ENCODE measurements at places on chromosomes 12 and 14.

DNA sequence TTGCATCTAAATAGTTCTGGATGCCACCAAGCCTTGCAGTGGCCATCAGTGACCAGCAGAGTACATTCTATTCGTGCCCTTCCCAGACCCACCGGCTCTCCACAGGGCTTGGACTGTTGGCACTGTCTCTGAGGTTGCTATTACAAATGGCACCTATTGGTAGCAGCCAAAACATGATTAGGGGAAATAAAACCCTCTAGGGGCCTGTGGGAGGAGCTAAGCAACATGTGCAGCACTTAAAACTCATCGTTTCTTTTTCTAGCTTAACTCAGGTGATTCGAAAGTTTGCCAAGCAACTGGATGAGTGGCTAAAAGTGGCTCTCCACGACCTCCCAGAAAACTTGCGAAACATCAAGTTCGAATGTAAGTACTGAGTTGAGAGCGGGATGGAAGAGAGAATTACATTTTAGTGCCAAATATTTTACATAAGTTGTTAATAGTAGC lies 65.4 kb upstream of the RIC8B start:
- DNase-seq = no peak

DNA sequence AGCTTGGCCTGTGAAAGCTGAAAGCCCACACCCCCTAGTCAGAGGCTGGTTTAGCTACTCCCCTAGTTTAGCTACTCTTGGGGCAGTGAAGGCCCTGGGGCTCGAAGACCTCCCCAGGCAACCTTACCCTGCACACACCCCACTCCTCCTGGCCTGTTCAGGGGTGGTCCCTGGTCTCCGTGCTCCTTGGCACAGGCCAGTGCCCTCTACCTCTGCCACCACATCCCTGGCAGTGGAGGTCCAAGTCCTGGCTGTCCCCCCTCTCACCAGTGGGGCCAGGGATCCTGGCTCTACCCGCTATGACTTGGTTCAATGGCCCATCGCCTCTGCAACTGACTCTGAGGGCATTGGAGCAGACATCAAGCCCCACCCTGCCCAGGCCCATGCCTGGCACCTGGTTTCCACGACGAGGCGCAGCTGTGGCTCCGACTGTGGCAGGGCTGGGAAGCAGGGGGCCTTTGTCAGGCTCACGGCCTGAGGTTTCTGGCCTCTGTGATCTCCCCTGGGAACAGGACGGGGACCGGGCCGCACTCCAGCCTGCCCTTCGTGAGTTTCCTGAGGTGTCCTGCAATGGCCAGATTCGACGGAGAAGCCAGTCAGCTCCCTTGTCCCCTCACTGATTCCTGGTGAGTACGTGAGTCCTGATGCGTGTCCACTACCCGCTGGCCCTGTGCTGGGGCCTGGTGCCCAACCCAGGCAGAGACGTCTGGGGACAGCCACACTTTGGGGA lies 5.7 kb downstream of the TMEM121 start:
- no peak for DNase-seq

- no peak for DNase-seq
Observed at GRCh38 chr14:106606936-106607335, 1080.6 kb downstream of the TMEM121 start.

GRCh38 chr12:89185181-89185580 lies 167.1 kb downstream of the DUSP6 start:
- DNase-seq = no peak

DNA sequence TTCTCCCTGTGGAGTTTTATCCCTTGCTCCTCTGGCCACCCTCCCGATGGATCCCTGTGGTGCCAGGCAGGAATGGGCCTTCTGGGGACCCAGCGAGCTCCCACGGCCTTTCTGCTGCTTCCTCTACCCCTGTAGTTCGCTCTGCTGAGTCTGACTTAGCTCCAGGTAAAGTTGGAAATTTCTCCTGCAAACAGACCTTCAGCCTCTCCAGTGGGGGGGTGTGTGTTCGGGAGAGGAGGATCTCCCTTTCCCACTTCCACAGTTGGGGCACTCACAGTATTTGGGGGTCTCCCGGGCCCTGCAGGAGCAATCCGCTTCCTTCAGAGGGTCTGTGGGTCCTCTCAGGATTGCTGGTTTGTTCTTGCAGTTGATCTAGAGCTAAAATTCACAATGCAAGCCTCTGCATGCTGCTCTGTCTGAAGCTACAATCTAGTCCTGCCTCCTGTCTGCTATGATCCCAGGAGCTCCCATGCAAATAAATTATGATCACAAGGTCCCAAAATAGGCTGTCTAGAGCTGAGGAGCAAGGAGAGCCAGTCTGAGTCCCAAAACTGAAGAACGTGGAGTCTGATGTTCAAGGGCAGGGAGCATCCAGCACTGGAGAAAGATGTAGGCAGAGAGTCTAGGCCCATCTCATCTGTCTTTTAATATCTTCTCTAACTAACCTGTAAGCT lies 18.3 kb downstream of the MTRFR start:
- no peak for DNase-seq

- DNase-seq = no peak
Observed at GRCh38 chr14:75125617-75126016, 1.2 kb downstream of the NEK9 start.

- no peak for DNase-seq
Observed at GRCh38 chr12:116331876-116332275, 54.4 kb upstream of the MED13L start.

DNA sequence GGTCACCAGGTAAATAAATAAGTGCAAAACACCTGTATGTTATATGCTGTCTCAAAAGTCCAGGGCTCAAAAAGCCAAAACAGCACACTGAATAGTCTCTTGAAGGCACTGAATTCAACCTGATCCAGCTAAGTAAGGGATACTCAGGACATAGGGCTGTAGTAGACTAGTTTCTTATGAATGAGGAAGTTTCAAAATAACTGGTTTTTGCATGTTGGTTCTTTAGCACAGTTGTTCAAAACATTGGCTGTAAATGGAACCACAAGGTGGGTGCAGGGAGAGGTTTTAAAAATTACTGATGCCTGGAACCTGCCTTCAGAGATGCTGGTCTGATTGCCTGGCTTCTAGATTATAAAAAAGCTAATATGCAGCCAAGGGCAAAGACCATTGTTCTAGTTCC lies 34.1 kb downstream of the NDUFA12 start:
- DNase-seq = no peak

GRCh38 chr12:80698256-80698655 lies 9.2 kb upstream of the MYF6 start:
- no peak for DNase-seq

GRCh38 chr14:104107101-104107581 lies 21.6 kb downstream of the ASPG start:
- no peak for DNase-seq

DNA sequence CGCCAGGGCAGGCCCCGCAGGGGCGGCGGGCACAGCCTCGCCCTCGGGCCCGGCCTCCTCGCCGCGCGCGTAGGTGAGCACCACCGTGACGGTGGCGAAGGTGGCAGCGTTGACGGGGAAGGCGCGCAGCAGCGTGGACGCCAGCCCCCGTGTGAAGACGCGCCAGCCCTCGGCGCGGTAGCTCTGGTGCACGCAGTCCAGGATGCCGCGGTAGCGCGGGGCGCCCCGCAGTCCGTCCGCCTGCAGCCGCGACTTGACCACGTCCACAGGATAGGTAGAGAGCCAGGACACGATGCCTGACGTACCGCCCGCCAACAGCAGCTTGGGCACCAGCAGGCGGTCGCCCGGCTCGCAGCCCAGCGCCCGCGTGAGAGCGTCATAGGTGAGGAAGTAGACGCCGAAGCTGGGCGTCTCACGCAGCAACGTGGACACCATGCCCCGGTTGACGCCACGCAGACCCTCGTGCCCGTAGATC lies 13.9 kb downstream of the SLC25A29 start:
- DNase-seq = no peak

DNA sequence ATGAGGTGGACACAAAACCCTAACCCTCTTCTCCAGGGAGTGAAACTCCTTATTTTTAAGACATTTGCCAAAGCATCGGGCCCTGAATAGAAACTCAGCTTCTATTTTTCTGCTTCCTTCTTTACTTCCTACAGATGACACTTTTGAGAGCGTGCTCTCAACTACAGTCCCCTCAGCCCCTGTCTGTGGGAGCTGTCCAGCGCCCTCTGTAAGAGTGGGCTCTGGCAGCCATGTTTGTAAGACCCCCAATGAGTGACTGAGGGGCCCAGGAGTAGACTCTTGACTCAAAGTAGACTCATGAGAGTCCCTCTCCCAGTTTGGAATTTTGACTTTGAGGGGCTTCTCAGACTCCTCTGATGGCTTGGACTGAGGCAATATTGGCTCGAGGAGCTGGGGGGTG lies 25.5 kb upstream of the BATF start:
- DNase-seq = no peak

DNA sequence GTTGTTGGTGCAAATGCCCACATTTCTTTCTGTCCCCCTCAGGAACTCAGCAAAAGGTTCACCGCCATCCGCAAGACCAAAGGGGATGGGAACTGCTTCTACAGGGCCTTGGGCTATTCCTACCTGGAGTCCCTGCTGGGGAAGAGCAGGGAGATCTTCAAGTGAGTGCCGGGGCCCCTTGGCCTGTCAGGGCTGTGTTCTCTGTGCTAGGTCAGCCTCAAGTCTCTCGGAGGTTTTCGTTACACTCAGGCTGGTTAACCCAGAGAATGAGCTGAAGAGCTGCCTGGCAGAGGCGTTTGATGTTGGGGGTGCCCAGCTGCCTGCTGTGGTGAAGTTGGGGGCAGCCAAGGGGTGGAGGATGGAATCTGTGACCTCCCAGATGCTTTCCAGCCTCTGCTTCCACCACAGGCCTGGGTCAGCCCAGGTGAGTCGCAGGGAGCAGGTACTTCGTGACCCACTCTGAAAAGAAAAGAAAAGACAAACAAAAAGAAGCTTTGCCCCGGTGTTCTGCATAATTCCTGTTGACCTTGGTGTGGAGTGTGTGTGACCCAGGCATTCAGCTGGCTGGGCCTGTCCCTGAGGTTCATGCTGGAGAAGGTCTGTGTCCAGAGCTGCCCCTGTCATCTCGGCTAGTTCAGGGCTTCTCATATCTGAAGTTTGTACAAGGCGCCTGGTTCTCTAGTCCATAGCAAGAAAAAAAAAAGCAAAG lies 12.9 kb downstream of the OTUB2 start:
- DNase-seq = no peak

DNA sequence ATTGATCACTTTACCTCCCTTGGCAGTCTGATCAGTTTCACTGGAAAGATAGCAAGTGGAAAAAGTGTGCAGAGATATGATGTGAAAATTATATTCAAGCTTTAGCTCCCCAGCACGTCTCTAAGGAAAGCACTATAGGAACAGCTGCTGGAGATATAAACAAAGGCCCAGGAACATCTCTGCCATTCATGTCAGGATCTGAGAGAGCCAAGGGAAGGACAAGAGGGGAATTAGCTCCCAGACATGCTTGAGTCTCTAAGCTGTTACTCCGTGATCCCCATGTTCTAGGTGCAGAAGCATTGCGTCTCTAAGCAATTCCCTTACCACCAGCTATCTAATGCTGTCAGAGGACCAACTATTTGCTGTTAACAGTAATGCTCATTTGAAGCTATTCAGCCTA lies 700.2 kb downstream of the DIO2 start:
- no peak for DNase-seq

- DNase-seq = no peak
Observed at GRCh38 chr12:92927436-92928281, 1.4 kb downstream of the EEA1 start.

- DNase-seq = no peak
Observed at GRCh38 chr12:93145086-93145485, 216.0 kb upstream of the EEA1 start.

GRCh38 chr14:55277972-55278740 lies 6.9 kb downstream of the FBXO34 start:
- peak; percentile 29 for DNase-seq

GRCh38 chr14:68394764-68395143 lies 398.1 kb downstream of the ZFP36L1 start:
- DNase-seq = no peak

DNA sequence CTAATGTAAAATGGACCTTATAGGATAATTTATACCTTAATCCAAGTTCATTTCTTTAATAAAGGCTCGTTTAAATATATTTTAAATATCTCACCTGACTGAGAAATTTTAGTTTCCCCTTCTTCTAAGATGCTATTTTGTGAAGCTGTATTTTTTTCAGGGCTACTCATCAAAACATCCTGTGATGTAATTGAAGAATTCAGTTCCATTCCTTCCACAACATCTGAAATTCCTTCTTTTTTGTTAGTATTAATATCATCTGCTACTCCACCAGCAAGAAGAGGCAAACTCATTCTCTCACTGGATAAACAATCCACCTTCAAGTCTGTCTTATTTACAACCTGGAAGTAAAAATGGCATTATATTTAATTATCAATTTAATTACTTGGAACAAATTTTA lies 22.5 kb downstream of the LGALS3 start:
- DNase-seq = no peak

DNA sequence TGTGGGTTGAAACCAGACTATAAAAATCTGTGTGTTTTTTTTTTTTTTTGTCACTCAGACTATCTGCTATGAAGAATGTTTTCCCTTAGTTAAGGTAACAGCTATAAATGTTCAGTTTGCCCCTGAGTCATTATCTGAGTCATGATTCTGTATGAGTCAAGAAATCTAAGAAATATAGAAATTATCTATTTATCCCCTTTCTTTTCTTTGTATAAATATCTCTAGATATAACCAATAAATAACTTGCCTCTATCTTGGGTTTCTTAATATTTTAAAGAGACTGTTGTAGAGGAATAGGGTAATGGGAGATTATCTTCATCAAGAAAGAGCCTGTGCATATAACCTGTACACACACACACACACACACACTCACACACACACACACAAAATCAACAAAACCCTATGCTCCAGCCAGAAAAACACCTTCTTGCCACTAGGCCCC lies 161.7 kb upstream of the EEA1 start:
- no peak for DNase-seq

- no peak for DNase-seq
Observed at GRCh38 chr12:27869567-27869966, 89.5 kb upstream of the MANSC4 start.

- DNase-seq = no peak
Observed at GRCh38 chr14:99188731-99189191, 83.2 kb downstream of the BCL11B start.

DNA sequence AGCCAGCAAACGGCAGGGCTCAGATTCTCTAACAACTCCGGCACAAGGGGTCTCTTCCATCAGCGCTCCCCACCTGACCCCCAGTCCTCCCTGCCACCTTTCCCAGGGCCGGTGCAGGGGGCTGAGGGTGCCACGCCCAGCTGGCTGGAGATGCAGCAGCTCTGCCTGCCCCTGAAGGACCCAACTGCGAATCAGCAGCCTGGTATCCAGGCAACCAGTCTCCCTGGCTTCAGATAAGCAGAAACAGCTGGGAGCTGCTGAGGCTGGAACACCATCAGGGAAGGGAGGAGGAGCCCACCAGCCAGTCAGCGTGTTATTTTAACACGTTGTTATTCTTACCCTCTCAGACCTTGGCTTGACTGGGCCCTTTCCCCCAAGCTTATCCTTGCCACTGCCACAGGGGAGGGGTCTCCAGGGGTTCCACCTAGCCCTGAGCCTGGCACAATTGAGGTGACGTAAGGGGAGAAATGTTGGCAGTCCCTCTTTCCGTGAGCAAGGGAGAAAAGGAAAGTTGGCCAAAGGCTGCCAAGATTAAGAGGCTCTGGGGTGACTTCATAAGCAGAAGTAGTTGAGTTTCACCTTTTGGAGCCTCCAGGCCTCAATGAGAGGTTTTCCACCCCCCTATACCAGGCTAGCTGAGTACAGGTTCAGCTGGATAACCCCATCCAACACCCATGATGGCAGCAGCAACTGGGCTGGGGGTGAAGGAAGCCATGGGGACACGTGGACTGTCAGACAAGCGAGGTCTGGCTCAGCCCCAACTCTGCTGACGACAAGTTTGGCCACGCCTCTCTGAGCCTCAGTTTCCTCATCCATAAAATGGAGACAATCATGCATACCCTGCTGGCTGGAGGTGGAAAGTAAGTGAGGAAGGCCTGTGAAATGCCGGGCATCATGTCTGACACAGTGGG lies 91.1 kb downstream of the IRF2BPL start:
- DNase-seq = no peak

All from GM19239 (cell line).